NCI-H2107 (cell line): ENCODE measurements at places on chromosomes 2 and 18.

DNA sequence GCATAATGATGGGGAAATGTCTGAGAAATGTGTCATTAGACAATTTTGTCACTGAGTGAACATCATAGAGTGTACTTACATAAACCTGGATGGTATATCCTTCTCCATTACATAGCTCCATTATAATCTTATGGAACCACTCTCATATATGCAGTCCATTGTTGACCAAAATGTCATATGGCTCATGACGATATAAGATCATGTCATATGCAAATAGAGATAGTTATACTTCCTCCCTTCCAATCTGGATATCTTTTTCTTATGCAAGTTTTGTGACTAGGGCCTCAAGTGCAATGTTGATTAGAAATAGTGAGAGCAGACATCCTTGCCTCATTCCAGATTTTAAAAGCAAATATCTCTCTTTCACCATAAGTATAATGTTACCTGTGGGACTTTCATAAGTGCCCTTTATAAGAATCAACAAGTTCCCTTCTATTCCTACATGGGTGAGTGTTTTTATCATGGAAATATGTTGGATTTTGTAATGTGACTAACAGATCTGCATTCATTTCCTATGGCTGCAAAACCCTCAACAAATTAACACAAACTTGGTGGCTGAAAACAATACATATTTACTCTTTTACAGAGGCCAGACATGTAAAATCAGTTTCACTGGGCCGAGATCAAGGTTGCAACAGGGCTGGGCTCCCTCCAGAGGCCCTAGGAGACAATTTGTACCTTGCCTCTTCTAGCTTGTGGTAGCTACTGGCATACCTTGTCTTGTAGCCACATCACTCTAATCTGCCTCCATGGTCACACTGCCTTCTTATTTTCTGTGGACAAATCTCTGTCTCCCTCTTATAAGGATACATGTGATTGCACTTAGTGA lies 21.6 kb upstream of the SULT1C4 start:
- DNase-seq = no peak

DNA sequence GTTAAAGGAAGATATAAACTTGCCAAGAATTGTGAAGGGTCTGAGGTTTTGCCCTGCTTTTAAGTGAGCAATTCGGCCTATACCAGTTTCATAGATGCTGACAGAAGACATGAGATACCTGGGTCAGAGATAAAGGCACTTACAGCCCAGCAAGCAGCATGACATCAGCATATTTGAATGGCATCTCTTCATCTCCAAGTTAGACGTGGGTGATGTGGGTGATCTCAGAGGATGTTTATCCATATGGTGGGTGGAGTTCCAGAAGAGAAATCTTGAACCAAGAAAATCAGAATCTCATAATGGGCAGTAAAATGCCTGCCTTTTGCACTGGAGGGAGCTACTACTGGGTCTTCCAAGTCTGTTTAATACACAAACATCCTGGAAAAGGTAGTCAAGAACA lies 44.7 kb downstream of the GYPC start:
- no peak for DNase-seq

DNA sequence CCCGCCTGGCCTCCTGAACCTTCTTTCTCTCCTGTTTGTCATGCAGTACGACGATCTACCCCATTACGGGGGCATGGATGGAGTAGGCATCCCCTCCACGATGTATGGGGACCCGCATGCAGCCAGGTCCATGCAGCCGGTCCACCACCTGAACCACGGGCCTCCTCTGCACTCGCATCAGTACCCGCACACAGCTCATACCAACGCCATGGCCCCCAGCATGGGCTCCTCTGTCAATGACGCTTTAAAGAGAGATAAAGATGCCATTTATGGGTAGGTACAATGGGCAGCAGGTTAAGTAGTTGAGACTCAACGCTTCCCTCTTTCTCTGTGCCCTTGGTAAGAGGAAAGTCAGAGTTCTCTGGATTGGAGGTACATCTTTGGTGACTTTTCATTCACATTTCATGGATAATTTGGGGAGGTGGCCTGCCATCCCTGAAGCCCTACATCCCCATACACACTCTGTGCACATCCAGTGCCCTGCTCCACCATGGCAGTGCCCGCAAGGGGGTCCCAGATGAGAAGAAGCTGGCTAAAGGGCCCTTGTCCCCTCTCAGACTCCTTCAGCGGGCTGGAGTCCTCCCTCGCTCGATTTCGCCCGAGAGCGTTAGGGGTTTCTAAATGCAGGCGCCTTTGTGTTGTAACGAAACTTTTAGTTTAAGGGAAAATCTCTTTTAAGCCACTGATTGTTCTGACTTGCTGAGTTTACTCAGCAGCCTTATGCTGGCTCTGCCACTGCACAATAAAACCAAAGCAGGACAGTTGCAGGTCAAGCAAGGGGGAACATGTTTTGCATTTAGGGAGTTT lies 3.0 kb downstream of the MEIS1 start:
- no peak for DNase-seq

DNA sequence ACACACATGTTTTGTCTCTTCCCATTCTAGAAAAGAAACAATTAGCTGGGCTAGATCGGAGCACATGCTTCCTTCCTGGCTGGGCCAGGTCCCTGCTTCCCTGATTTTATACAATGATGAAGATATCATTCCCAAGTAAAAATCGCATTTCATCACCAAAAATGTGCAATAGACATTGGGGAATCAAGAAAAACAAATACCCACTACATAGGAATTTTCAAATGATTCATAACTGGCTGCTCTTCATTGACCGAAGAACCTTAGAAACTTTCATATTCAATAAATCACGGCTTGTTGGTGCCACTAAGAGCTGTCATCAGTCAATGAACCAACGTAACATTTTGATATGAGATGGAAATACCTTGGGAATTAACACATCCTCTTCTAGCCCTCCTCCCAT lies 373.6 kb upstream of the TRIB2 start:
- no peak for DNase-seq

GRCh38 chr2:8244639-8245038 lies 437.2 kb upstream of the ID2 start:
- DNase-seq = no peak

DNA sequence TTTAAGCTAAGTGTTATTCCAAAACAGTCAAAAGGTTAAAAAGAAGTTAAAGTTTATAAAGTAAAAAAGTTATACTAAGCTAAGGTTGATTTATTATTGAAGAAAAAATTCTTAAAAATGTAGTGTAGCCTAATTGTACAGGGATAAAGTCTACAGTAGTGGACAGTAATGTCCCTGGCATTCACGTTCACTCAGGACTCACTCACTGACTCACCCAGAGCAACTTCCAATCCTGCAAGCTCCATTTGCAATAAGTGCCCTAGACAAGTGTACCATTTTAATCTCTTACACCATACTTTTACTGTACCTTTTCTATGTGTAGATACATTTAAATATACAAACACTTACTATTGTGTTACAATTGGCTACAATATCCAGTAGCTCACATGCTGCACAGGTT lies 86.1 kb downstream of the CACNB4 start:
- no peak for DNase-seq

DNA sequence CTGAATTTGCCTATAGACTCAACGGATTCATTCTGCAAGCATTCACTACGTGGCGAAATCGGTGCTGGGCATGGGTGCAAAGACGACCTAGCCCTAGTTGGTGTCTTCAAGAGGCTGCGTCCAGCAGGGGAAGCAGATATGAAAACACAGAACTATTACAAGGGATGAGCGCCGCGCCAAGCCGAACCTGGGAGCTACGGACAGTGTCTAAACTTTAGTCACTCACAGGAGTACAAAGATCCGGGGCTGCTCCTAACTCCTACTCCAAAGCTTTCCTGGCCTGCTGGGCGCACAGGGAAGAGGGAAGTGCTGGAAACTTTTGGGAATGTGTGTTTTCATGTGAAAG lies 732 bp upstream of the ANXA4 start:
- DNase-seq = no peak

GRCh38 chr2:68464651-68465050 lies 2.4 kb downstream of the FBXO48 start:
- no peak for DNase-seq

- no peak for DNase-seq
Measured at GRCh38 chr2:108920-109809, 62.9 kb upstream of the FAM110C start.

DNA sequence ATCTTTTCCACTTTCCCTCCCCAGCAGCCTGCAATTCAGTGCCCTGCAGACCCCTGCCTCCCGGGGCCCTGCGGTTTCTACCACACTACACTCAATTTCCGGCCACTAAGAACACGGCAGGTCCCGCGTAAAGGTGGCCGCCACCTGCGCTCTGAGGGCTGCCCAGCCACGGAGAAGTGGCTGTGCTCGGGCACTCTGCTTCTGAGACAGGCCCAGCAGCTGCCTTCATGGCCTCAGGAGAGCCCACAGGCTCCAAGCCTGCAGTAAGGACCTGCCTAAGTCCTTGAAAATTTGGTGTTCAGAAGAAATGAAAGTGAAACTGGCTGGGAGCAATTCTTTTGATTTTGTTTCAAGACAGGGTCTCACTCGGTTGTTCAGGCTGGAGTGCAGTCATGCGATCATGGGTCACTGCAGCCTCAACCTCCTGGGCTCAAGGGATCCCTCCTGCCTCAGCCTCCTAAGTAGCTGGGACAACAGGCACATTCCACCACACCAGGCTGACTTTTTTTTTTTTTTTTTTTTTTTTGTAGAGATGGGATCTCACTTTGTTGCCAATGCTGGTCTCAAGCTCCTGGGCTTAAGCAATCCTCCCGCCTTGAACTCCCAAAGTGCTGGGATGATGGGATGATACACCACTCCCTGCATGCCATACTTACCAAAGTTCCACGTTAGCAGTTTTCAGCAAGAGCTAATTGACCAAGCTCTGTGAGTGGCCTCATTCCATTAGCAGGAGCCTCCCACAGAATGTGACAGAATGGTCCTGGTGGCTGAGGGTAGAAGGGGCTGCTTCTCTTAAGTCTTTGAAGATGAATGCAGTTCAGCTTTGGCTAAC lies 14.6 kb upstream of the ALPP start:
- DNase-seq = no peak

DNA sequence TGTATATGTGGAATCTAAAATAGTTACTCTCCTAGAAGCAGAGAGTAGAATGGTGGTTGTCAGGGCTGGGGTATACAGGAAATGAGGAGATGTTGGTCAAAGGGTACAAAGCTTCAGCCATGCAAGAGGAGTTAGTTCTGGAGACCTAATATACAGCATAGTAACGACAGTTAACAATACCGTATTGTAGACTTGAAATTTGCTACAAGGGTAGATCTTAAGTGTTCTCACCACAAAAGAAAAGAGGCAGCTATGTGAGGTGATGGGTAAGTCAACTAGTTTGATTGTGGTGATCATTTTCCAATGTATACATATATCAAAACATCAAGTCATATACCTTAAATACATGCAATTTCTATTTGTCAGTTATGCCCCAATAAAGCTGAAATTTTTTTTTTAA lies 98.2 kb upstream of the CYP1B1 start:
- no peak for DNase-seq

DNA sequence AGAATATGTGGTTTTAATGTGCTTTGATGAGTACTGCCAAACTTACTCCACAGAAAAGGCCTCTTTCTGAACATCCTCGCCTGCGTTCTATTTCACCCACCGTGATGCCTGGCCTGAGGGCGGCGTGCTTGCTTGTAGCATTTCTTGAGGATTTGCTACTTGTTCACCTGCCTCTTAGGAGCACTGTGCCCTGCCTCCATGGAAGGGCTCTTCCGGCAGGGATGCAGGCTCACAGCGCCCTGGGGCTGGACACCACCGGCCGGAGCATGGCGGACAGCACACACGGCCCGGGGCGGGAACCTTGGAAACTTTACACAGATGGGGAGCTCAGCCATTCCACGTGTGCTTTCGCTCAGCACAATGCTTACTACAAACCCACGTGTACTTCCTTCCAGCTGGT lies 37.1 kb downstream of the ANO7 start:
- DNase-seq = no peak

GRCh38 chr2:179569831-179570233 lies 291.6 kb downstream of the ZNF385B start:
- DNase-seq = no peak

GRCh38 chr2:173048897-173049661 lies 26.6 kb upstream of the MAP3K20 start:
- DNase-seq = no peak

DNA sequence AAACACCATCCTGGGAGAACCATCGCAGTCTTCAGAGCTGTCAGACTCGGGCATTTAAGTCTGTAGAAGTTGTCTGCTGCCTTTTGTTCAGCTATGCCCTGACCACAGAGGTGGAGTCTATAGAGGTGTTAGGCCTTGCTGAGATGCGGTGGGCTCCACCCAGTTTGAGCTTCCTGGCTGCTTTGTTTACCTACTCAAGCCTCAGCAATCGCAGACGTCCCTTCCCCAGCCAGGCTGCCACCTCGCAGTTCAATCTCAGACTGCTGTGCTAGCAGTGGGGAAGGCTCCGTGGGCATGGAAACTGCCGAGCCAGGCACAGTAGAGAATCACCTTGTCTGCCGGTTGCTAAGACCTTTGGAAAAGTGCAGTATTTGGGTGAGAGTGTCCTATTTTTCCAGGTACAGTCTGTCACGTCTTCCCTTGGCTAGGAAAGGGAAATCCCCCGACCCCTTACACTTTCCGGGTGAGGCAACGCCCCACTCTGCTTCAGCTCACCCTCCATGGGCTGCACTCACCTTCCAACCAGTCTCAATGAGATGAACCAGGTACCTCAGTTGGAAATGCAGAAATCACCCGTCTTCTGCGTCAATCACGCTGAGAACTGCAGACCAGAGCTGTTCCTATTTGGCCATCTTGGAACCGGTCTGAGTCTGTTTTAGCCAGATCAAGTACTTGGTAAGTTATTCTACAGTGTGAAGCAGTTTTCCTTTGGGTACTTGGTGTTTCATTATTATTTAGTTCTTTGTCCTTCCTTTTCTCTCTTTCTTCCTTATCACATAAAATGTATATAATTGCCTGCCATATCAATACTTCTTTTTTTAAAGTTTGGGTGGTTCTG lies 71.5 kb downstream of the CDC42EP3 start:
- DNase-seq = no peak

GRCh38 chr2:148888986-148889385 lies 14.0 kb downstream of the KIF5C start:
- no peak for DNase-seq

DNA sequence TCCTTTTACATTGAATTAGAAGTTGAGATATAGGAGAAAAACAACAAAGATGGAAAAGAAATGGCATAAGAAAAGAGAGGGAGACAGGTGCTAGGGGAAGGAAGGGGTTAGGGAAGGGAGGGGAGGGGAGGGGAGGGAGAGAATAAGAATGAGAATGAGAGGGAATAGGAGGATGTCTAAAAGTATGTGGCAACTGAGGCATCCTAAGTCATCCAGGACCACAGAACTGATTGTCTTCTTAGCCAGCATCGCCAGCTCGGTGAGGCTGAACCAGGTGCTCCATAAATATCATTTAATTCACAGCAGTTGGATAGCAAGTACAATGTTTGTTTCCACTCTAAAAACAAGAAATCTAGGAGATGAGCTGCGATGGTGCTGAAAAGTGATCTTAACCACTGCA lies 393.5 kb downstream of the TMEM182 start:
- DNase-seq = no peak

GRCh38 chr2:152542337-152542994 lies 174.8 kb downstream of the PRPF40A start:
- no peak for DNase-seq
